ENCODE measurements at places on chromosomes 4 and X.

DNA sequence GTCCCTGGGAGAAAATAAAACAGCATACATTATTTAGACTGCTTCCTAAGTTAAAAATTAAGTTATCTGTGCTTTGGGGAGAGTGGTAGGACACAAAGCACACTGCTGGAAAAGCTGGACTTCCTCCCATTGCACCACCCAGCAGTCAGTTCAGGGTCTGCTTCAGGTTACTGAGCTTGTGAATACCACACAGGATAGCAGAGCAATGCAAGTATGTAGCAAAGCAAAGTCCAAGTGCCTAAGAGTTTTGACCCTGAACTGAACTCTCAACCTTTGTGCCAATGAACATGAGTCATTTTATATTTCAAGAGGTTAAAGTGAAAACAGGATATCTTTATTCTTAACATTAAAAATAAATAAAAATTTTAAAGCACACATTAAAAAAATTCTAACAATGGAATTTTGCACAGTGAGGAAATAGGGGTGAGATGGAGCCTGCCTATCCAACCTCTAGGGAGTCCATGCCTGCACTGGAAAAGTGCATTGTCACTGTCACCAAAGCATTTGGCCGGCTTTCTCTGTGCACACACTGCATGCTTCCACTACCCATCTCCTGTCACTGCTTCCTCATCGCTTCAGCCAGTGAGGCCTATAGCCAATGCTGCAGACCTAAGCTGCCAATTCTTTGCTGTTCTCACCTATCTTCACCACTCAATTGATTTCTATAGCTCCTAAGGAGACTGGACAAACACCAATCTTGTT is 50.9 kb downstream of the ABCG2 start:
- DNase-seq: no peak

DNA sequence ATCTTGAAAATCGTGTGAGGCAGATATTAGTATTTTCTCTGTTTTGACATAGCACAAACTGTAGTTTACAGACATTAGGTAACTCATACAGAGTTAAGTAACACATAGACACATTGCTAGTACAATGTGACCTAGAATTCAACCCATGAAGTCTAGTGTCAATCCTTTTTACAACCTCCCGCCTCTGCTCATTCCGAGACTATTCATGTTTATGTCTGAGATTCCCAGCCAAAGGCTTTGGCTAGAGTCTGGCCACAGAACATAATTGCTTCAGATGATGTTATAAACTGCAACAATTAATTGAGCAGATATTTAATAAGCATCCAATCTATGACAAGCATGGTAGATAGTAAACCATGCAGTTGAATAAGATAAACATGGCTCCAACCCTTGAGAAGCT is 841.0 kb downstream of the STIM2 start:
- DNase-seq: no peak

- no peak for DNase-seq
Observed at GRCh38 chr4:126267689-126268088, 952.9 kb downstream of the FAT4 start.

- DNase-seq: no peak
Observed at GRCh38 chr4:70703619-70704214, 15.4 kb downstream of the UTP3 start.

GRCh38 chrX:15399962-15400391 is 15.8 kb upstream of the VEGFD start:
- no peak for DNase-seq

DNA sequence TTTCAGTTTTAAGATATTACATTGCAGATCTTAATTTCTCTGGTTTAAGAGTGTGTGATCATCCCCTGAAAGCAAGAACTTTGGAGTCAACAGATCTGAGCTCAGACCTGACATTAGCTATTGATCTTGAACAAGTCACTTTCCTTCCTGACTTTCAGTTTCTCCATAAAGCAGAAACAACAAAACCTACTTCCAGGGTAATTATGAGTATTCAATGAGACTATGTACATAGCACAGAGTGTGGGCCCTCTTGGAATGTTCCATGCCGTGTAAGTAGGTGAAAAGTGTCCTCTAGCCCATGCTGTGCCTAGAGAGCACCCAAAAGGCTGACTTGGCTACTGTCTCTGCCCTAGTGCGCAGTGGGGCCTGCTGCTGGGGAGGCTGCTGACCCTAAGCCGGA is 188.0 kb upstream of the RPL34 start:
- DNase-seq: no peak

GRCh38 chr4:56674984-56675383 is 6.1 kb downstream of the HOPX start:
- DNase-seq: no peak

GRCh38 chr4:128825226-128825625 is 15.7 kb downstream of the JADE1 start:
- no peak for DNase-seq

GRCh38 chrX:46904626-46905025 is 7.6 kb upstream of the JADE3 start:
- no peak for DNase-seq

DNA sequence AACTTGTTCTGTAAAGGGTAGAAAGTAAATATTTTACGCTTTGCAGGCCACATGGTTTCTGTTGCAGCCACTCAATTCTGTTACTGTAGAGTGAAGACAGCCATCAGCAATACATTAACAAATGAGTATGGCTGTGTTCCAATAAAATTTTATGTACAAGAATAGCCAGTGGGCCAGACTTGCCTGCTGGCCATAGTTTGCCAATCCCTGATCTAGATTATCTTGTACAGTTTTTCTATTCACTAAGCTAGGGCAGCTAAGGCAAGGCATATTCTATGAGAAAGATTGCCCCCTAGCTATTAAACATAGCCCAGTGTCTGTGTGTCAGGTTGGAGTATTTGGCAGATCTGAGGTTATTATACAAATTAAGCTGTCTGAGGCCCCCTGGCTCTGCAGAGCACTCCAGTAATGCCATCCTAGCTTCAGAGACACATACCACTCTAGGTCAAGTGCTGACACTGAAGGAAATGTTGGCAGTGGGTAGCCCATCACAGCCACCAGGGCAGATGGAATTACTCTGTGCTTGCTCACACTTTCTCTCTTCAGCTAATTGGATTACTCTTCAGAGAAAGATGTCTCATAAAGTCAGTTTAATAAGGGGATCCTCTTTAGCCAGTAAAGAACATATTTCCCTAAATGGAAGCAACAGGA is 40.7 kb downstream of the MTTP start:
- DNase-seq: no peak

DNA sequence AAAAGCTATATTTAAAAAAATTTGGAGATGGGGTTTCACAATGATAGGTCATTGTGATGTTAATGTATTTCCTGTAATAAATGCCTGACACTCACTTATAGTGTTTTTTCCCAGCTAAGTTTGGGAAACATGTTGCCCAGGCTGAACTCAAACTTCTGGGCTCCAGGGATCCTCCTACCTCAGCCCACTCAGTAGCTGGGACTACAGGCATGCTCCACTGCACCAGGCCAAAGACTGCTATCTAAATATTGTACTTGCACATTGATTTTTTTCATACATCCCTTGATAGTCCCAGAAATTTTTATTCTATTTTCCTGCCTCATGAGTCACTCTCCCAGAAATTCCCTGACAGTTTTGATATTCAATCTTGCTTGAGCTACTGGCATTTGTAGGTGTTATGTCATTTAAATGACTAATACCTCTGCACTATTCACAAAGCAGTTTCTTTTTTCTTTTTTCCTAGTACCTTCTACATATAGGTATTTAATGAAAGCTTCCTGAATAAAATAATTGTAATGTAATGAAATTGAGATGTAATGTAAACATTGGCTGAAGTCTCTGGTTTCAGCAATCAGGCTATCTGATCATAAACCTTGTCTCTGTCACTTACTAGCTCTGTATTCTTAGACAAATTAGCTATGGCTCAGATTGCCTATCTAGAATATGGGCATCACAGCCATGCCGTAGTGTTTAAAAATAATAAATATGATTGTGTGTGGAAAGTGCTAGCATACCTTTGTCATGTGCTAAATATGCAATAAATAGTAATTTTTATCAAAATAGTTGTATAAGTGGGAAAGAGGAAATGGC is 1973.0 kb upstream of the AGA start:
- DNase-seq: no peak

DNA sequence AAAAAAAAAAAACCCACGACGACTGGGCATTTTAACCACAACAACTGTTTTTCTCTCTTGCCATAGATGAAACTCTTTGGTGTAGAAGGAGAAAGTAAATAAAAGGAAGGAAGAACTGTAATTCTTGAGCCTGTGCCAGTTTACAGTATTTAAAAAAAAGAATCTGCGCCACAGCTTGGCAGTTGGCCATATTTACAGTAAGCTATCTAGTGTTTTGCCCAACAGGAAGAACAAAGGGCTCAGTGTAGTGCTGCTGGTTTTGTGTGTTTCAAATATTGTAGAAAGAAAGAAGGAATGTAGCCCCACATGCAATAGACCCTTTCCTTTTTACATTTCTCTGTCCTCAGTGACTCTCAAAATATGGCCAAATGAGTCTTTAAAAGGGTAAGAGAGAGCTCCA is 66.1 kb downstream of the NR3C2 start:
- DNase-seq: no peak

DNA sequence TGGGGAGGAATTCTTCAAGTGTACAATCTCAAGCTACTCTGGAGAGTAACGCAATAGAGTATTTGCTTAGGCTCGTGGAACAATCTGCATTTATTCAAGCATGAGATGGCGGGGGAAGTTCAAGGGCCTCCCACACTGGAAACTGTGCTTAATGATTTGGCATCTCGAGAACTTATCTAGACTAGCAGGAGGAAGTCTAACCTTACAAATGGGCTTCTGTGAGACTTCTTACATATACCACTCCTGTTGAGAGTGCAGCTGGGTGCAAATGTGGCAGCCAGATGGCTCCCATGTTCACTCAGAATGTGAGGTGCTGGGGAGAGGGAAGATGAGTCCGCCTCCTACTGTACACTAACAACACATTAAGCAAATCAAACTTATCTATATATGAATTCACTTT is 29.3 kb upstream of the PTPN13 start:
- DNase-seq: no peak

- no peak for DNase-seq
Observed at GRCh38 chr4:103207673-103208072, 9.5 kb upstream of the CENPE start.

DNA sequence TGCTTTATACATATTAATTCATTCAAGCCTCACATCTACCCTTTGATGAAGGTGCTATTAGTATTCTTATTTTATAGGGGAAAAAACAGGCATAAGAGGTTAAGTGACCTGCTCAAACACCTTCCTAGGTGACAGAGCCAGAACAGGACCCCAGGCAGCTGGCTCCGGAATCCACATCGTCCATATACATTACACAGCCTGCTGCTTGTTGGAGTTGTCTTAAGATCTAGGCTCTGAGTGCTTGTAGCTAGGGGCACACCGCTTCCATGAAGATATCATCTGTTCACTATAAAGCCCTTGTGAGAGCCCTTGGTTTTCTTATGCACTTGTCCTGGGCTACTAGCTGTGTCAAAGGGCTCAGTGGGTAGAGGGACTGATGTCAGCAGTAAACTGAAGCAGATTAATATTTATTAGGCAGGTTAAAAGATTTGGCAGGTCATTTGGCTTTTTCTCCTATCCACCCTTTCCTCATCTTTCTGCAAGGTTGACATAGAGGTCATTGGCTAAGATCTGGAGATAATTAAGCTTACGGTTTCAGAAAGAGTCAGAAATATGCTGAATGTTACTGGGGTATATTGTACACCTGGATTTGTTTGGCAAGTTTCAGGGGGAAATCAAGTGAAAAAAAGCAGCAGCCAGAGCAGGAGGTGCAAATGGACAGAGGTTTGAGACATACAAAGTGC is 195.4 kb downstream of the SOWAHB start:
- no peak for DNase-seq

DNA sequence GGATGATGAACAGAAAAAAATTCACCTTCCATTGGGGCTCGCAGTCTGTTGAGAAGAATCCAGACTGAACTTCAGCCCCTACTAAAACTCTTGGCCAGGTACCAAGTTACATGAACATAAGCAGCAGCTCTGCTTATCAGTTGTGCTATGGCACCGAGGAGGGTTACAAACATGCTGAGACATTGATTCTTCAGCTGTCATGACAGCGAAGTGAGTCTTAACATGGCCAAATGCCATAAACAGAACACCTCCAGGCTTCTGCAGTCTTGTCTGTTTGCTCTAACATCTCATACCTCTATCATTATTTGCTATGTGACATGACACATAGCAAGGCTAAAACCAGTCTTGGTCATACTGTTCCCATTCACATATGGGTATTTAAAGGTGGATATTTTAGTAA is 521.5 kb downstream of the GRID2 start:
- DNase-seq: no peak

DNA sequence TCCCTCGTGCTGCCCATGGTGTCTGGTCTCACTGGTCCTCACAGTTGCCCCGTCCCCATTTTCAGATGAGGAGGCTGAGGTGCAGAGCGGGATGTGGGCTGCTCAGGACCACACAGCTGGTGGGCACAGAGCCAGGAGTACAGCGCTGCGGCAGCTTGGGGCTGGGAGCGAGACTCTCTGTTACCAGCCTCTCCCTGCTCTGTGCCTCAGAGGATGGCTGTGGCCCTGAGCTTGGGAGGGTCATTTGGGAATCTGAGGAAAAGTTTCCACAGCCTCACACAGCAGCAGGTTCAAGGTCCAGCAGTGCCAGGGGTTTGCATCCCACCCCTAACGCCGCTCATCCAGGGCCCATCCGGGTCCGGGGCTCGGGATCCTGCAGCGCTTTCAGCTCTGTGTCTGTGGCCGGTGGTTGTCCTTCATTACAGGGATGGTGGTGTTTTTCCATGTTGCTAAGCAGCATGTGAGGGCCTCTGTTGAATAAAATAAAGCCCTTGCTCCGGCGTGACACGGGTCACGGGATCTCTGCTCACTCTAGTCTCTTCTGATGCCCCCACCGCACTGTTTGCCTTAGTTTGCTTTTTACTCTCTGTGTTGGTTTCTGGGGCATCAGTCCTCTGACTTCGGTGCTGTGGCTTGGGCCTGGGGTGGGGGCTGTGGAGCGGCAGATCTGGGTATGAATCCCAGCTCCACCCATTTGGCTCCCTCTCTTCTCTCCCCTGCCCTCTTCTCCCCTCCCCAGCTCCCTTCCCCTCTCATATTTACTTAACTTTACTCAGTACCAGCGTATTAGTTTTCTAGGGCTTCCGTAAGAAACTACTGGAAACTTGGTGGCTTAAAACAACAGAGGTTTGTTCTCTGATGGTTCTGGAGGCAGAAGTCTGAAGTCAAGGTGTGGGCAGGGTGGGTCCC is 6.5 kb downstream of the WFS1 start:
- no peak for DNase-seq
